ENCODE measurements at places on chromosomes 3 and 15. TPM values are rescaled to one million over a fixed set of nuclear protein-coding genes. Genes with fewer than 3 reads are reported as not detected.

- DNase-seq = no peak
Measured at GRCh38 chr3:186003610-186004009, 65.8 kb upstream of the TRA2B start.

DNA sequence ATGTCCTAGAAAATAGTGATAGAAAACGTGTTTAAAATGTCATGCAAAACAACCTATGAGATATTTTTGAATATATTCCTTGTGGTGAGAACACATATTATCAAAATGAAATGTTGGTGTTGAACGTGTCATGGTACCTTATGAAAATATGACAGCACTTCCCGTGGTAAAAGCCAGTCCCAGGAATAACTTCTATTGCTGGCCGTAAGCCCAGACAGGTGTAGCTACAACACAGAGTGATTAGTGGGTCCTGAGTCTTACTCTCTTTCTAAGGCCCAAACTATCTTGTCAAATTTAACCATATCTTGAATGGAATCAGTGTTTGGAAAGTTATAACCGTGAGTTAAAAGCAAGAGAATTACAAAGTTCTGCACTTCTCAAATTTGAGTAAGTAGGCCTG lies 24.1 kb downstream of the RARB start:
- DNase-seq = no peak

DNA sequence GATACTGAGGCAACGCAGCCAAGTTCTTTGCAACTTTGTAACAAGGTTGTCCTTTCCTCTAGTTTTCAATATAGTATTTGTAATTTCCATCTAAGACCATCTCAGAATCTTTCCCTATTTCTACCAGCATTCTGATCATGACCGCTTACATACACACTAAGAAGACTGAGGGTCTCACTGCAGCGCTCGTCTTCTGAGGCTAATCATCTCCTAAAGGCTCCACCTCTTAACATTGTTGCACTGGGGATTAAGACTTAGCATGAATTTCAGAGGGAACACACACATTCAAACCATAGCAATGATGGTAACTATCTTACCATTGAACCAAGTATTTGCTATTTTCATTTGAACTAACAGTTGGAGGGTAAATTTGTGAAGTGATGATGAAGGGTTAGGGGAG lies 463.3 kb upstream of the CCDC54 start:
- no peak for DNase-seq

DNA sequence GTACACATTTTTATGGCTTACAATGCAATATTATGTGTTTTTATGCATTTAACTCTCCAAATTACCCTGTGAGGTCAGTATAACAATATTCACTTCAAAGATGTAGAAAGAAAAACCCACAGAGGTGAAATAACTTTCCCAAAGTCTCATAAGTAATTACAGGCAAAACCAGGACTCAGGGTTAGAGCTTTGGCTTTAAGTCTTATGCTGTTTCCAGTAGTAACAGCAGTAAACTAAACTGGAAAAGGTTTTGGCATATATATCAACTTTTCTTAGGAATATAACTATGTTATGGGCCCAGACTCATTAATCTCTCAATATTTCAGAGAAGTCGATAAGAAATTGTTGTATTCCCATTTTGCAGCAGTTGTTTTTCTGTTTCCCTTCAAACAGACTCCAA lies 206.3 kb upstream of the KCNMB2 start:
- DNase-seq = no peak

- peak; percentile 47 for DNase-seq
Measured at GRCh38 chr3:146250449-146251382, at the start of gene PLSCR4. TSS of gene PLSCR4 (minus strand) at chr3:146251105. CDS start at chr3:146222071, 29,034 bp downstream.

GRCh38 chr15:69161079-69161877 lies 843 bp downstream of the GLCE start:
- DNase-seq = peak; percentile 16

GRCh38 chr15:62147551-62147950 lies 17.5 kb downstream of the C2CD4B start:
- DNase-seq = no peak

GRCh38 chr3:51716805-51717204 lies 9.9 kb downstream of the GRM2 start:
- DNase-seq = no peak

GRCh38 chr3:127673191-127674100 lies 694 bp downstream of the ABTB1 start:
- peak; percentile 57 for DNase-seq

- DNase-seq = no peak
Measured at GRCh38 chr3:128335621-128336296, 130.9 kb downstream of the DNAJB8 start.

DNA sequence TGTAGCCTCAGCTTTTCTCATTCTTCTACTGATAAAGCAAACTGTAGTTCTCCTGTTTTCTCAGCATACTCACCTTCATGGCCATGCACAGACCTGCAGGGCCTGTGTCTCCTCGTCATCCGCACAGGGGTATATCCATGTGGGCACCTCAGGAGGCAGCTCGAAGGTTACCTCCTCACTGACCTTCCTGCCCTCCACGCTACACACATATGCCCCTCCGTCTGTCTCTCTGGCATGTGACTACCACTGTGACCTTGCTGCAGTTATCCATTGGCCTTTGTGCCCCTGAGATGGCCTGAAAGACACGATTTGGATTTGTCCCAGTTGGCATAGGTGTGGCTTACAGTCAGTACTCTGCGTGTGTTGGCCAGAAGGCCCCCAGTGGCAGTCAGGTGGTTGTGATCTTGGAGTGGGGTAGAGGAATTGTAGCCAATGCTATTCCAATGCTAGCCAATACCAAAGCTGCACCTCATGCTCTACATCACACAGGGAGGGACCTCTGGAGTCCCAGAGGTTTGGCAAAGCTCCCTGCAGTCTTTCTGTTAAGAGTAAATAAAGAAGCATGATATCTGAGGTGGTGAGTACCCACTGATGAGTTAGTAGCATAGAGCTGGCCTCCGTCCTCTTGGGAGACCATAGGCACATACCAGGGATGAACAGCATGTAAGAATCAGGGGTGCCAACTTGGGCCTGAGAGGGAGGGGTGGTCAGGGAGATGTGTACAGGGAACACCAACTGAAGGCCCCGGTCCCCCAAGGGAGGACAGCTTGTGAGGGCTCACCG lies 143.4 kb downstream of the EEFSEC start:
- no peak for DNase-seq

DNA sequence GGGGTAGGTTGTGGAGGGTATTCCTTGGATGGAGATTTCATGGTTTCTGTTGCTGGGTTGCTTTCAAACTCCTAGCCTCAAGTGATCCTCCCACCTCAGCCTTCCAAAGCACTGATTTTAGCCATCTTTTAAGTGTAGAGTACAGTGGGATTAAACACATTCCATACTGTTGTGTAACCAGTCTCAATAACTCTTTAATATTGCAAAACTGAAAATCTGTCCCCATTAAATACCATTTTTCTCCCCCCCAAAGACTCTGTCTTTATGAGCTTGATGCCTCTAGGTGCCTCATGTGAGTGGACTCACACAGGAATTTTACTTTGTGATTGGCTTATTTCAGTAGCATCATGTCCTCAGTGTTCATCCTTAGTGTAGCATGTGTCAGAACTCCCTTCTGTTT lies 74.7 kb upstream of the ATP10A start:
- no peak for DNase-seq

- peak; percentile 68 for DNase-seq
Measured at GRCh38 chr3:150073031-150073430, 102.3 kb upstream of the PFN2 start.

DNA sequence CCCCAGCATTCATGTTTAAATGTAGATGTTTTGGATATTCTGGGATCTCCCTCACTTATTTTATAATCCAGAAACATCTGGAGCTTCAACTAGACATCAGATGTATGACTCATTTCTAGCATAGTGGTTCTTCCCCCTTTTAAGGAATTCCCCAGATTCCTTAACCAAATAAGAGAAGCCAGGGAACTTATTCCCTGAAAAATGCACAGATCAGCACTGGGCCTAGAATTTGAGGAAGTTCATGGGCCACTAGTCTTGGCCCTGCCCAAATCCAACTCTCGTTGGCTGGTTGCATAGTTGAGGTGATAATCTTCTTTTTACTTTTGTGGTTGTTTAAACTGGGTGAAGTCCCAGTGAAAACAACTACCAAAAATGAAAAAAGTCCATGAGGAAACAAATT lies 20.4 kb downstream of the RARRES1 start:
- DNase-seq = peak; percentile 91

DNA sequence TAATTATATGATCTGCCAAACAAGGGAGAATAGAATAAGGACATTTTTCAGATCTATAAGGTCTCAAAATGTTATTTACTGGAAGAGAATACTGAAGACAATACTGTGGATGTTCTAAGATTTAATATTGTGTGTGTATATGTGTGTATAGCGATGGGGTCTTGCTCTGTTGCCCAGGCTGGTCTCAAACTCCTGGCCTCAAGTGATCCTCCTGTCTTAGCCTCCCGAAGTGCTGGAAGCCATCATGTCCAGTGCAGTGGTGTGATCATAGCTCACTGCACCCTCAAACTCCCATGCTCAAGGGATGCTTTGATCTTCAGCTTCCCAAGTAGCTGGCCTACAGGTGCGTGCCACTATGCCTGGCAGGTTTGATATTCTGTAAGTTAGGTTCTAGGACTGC lies 91.3 kb downstream of the NBEAL2 start:
- no peak for DNase-seq

- DNase-seq = no peak
Measured at GRCh38 chr3:51932471-51933370, 9.0 kb downstream of the RRP9 start.

GRCh38 chr15:55461447-55461846 lies 46.6 kb downstream of the DNAAF4 start:
- no peak for DNase-seq

DNA sequence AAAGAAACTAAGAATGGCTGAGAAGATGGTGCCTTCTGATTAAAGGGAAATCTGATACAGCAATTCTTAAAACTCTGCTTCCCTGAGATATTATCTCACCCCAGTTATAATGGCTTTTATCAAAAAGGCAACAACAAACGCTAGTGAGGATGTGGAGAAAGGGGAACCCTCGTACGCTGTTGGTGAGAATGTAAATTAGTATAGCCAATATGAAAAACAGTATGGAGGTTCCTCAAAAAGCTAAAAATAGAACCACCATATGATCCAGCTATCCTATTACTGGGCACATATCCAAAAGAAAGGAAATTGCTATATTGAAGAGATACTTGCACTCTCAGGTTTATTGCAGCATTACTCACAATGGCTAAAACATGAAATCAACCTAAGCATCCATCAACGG lies 65.1 kb downstream of the GOLIM4 start:
- DNase-seq = no peak

GRCh38 chr3:181549266-181549665 lies 162.5 kb upstream of the SOX2 start:
- DNase-seq = no peak

GRCh38 chr15:30924353-30924752 lies 20.6 kb downstream of the FAN1 start:
- peak; percentile 73 for DNase-seq

GRCh38 chr15:88729581-88729980 lies 73.7 kb upstream of the ACAN start:
- no peak for DNase-seq

DNA sequence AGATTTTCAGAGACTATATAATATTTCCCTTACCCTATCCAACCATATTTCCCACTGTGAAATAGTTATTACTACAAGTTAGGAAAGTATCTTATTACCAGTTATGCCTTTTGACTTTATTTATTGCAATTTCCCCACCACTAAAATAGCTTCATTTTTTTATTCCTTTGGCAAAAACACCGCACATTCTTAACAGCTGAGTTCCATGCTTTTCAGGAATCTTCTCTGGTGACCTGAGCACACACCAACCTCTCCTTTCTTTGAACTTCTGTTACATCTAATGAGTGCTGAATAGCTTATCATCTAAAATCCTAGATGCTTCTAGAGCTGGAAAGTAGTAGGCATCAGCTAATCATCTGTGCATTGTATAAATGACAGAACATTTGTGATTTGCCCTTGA lies 99.1 kb downstream of the UBE2E2 start:
- DNase-seq = peak; percentile 38

DNA sequence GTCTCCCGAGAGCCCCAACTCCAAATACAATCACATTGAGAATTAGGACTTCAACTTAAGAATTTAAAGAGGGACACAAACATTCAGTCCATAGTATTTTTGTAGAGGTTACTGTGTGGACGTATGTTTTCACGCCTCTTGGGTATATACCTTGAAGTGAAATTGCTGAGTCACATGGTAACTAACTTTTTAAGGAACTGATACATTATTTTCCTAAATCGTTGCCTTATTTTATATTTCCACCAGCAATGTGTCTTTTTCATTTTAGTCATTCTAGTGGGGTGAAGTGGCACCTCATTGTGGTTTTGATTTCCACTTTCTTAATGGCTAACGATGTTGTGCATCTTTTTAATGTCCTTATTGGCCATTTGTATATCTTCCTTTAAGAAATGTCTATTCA lies 11.8 kb downstream of the PARP15 start:
- no peak for DNase-seq

DNA sequence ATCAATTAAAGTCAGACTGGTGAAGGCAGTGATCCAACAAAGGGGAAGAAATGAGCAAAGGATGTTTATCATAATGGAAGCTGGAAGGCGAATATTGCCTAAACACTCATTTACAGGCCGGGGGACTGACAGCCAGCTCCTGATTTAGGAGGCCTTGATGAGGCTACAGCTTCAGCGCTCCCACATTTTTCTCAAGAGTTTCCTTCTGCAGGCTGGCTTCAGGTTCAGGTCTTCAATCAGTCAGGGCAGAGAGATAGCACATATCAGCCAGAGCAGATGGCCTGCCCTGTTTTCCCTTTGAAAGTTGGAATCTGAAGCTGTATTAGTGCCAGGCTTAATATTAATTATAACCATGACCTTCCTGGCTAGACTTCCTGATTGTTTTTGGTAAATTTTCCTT lies 218.9 kb downstream of the SV2B start:
- DNase-seq = no peak

DNA sequence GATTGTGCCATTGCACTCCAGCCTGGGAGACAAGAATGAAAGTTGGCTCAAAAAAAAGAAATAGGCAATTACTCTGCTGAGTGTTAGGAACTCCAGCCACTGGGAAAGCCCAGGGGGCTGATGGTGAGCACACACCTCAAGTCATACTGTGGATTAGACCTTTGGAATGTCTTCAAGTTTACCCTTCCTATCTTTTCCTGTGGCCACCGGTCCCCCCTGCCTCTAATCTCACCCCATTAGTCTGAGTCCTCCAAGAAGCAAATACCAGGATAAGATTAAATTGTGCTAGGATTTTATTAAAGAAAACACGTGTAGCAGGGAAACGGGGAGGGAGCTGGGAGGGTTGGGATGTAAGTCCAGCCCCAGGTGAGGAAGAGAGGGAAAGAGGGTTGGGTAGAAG lies 31.6 kb downstream of the TMEM40 start:
- no peak for DNase-seq

GRCh38 chr3:84961011-84961410 lies 2.2 kb downstream of the CADM2 start:
- DNase-seq = no peak

- DNase-seq = peak; percentile 7
Measured at GRCh38 chr3:36373084-36373483, 7.2 kb upstream of the STAC start.

Gene LRRC3B
- not detected for total RNA-seq

Gene CPEB1
- total RNA-seq = 6.9 TPM

Gene MFSD1
- 103 TPM for total RNA-seq

Gene CHRM5
- under 0.01 TPM for total RNA-seq

Gene LRRC31
- not detected for total RNA-seq

Gene FAM107A
- not detected for total RNA-seq

Gene CAV3
- 0.36 TPM for total RNA-seq

Gene MCF2L2
- under 0.01 TPM for total RNA-seq

All from IMR-90 (cell line).